ENCODE measurements at places on chromosomes 5 and 9.

DNA sequence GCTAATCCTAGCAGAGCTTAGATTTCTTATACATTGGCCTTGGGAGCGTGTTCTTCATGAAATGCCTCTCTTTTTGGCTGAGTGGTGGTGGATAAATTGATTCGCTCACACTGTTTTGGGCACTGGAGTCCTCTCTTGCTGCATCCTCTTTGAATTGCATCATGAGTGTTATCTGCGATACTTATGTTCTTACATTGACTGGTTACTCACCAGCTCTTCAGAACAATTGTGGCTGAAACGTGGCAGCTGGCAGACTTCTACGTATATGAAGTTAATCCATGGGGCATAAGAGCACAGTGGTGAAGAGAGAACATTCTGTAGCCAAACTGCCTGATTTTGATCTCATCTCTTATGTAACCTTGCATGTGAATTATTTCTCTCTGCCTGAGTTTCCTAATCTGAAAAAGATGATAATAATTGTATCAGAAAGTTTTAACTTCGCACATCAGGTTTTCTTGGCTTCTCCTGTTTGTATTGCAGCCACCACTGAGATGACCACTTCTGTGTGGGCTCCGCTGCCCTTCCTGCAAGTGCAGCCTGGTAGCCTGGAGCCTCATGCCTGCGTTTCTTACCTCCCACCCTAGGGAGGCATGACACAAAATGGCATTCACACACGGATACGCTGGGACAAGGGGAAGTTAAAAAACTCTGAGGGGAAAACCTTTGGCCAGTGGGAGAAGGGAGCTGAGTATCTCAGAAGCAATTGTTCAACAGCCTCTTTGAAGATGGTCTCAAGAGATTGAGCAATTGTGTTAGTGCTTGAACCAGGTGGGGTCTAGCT, 295.2 kb downstream of the ARHGAP26 start:
- H3K27me3 ChIP-seq: no peaks in the 10 kb centered on the region
- H3K27ac ChIP-seq: peak overlapping the region; percentile 74
- peaks cover 67% of the 10 kb centered on the region for H3K4me1 ChIP-seq
- H3K36me3 ChIP-seq: no peaks in the 10 kb centered on the region
- H3K4me3 ChIP-seq: no peak overlapping the region
- no peak for DNase-seq

DNA sequence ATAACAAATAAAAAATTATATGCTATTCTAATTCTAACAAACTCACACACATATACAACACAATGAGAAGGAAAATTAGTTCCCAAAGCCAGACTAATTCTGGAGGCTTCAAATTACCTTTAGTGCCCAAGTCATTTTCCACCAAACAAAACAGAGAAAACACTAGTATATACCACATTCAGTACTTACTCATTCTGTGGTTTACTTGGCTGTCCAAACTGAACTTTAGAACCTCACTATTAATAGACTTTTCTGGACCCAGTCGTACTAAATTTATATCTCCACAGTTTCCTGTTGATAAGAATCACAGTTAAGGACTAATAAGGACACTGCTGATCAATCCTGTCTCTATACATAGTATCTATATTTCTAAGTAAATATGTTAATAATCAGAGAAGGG, 66.4 kb downstream of the SETX start:
- DNase-seq: no peak
- no peak overlapping the region for H3K4me3 ChIP-seq
- no peak overlapping the region for H3K27ac ChIP-seq
- H3K4me1 ChIP-seq: peaks cover 2% of the 10 kb centered on the region

GRCh38 chr9:23821375-23822181, 4.5 kb downstream of the ELAVL2 start:
- peak; percentile 79 for DNase-seq
- peaks cover 68% of the 10 kb centered on the region for H3K27me3 ChIP-seq
- H3K27ac ChIP-seq: no peak overlapping the region

DNA sequence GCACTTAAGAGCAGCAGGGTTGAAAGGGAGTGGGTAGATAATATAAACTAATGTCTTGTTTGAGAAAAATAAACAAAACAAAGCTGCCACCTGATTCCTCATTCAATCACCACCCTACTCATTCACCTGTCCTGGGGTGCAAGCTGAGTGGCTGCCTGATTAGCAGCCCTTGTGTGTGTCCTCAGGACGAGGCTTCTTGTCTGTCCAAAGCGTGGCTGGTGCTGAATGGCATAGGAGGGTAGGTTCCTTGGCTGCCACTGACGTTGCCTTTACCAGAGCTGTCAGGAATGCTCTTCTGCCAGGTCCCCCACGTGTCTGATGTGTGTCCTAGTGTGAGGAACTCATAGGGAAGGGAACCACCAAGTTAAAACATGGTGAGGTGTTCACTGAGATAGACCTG, 146.6 kb upstream of the SLC24A2 start:
- no peak overlapping the region for H3K4me3 ChIP-seq
- H3K4me1 ChIP-seq: peaks cover 10% of the 10 kb centered on the region
- no peaks in the 10 kb centered on the region for H3K36me3 ChIP-seq
- no peak overlapping the region for H3K27ac ChIP-seq
- no peak for DNase-seq

- no peak overlapping the region for H3K4me3 ChIP-seq
- peak; percentile 73 for DNase-seq
- H3K4me1 ChIP-seq: no peaks in the 10 kb centered on the region
Observed at GRCh38 chr9:79471580-79472543, 99.9 kb upstream of the TLE4 start.

DNA sequence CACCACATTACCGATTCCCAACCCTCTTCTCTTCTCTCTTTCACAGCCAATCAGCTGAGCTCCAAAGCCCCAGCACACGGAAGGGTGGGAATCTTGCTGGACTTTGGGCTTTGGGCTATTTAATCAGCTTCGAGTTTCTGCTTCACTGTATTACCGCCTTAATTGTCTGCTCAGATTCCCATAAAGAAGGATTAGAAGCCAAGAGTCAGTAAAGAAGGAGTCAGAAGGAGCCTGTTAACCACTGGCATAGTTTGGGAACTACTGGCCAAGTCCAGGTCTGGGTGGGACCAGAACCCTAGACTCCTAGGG, 4.4 kb downstream of the SPRY4 start:
- peak overlapping the region; percentile 77 for H3K27ac ChIP-seq
- no peaks in the 10 kb centered on the region for H3K36me3 ChIP-seq

DNA sequence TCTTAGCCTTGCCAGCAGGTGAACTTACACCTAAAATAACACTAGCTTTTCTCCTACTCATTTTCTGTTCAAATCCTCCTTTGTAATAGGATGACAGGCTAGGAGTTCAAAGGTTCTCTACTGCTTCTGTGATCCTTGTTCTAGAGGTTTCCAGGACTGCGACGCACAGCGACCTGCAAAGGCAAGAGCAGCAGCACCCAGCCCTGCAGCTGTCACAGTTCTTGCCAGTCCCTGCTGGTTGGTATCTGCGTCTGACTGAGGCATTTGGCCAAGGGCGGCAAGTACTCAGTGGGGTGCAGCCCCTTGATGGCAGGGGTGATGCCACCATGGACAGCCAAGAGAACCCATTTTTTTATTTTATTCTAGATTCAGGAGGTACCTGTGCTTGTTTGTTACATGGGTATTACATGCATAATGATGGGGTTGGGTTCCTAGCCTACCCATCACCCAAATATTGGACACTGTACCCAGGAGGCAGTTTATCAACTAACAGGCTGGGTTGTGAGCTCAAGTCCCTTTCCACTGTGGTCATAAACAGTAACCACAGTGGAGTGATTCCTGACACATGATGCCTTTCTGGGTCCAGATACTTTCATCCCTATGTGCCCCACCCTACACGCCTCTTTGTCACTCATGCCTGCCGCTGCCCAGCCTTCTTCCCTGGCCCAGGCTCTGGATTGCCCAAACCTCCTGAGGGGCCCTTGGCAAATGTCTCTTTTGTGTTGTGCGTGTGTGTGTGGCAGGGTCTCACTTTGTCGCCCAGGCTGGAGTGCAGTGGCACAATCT, 111.0 kb downstream of the GAPVD1 start:
- no peak overlapping the region for H3K4me3 ChIP-seq
- H3K4me1 ChIP-seq: peaks cover 8% of the 10 kb centered on the region
- H3K36me3 ChIP-seq: peaks cover 4% of the 10 kb centered on the region
- H3K27me3 ChIP-seq: peaks cover 12% of the 10 kb centered on the region
- no peak overlapping the region for H3K27ac ChIP-seq

GRCh38 chr9:105281272-105281671, 36.8 kb downstream of the SLC44A1 start:
- H3K36me3 ChIP-seq: no peaks in the 10 kb centered on the region
- no peaks in the 10 kb centered on the region for H3K4me1 ChIP-seq
- DNase-seq: no peak
- H3K4me3 ChIP-seq: no peak overlapping the region
- H3K27ac ChIP-seq: no peak overlapping the region
- no peaks in the 10 kb centered on the region for H3K27me3 ChIP-seq

DNA sequence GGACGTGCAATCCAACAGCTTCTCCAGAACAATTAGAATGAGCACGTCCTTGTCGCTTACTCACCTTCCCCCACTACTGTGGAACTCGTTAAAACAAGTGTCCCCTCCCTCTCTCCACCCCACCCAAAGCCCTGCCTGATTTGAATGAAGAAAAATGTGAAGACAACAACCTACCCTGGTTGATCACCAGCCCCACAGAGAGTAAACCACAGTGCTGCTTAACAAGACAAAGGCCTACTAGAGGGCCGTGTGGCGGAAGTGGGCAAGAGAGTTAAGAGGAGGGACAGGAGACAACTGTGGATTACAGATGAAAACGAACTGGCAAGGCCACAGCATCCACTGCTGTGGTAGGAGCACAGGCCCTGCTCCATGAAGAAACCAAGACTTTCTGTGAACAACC, 51.1 kb downstream of the CDK5RAP2 start:
- peaks cover 7% of the 10 kb centered on the region for H3K4me1 ChIP-seq
- peaks cover 94% of the 10 kb centered on the region for H3K36me3 ChIP-seq
- no peaks in the 10 kb centered on the region for H3K27me3 ChIP-seq
- H3K27ac ChIP-seq: no peak overlapping the region
- H3K4me3 ChIP-seq: no peak overlapping the region

GRCh38 chr5:556909-557441, 32.7 kb upstream of the SLC9A3 start:
- peak; percentile 57 for DNase-seq
- no peaks in the 10 kb centered on the region for H3K4me1 ChIP-seq
- H3K4me3 ChIP-seq: no peak overlapping the region
- H3K36me3 ChIP-seq: no peaks in the 10 kb centered on the region
- peaks cover 7% of the 10 kb centered on the region for H3K27me3 ChIP-seq

- H3K27me3 ChIP-seq: no peaks in the 10 kb centered on the region
- DNase-seq: no peak
- no peak overlapping the region for H3K4me3 ChIP-seq
- H3K27ac ChIP-seq: no peak overlapping the region
- H3K4me1 ChIP-seq: peaks cover 10% of the 10 kb centered on the region
- H3K36me3 ChIP-seq: no peaks in the 10 kb centered on the region
Observed at GRCh38 chr5:91283899-91284298, 99.2 kb downstream of the ARRDC3 start.

DNA sequence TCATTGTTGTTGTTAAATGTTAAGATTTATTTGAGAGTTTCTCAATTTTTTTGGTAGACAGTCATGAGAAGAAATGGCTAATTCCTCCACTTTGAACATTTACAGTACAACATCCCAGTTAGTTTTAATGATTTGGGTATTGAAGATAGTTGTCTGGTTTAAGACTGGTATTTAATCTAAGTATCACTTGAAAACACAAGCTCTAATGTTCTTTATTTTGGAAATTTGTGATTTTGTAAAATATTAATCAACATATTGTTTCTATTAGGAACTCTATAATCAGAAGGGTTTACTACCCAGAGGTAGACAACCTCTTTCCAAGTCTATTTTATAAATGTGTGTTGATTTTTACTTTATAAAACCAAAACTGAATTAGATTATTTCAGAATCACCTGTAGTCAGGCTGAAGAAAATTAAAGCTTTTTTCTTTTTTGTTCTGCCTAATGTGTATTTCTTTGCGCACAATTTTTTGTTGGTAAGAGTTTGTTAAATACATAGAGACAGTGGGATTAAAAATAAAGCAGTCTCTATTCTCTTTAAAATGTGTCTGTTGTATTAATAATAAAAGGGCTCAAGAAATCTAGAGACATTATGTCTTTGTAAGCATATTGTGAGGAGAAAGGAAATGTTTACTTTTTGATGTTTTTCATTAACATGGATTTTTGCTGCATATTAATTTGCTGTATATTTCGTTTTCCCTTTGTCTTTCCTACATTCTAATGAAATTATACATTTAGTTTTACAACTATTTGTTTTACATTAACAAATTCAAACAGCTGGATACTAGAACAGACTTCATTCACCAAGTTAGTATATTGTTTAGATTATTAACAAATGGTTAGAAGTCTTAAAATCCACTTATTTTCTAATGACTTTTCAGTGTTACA, 3.9 kb upstream of the PURA start:
- H3K4me1 ChIP-seq: peaks cover 74% of the 10 kb centered on the region
- no peak overlapping the region for H3K27ac ChIP-seq
- peak; percentile 11 for DNase-seq

GRCh38 chr5:139138809-139139208, 59.4 kb downstream of the SIL1 start:
- no peaks in the 10 kb centered on the region for H3K36me3 ChIP-seq
- DNase-seq: peak; percentile 66
- H3K27ac ChIP-seq: peak overlapping the region; percentile 79
- no peak overlapping the region for H3K4me3 ChIP-seq
- peaks cover 78% of the 10 kb centered on the region for H3K4me1 ChIP-seq

GRCh38 chr5:97544678-97545077, 361.6 kb upstream of the RIOK2 start:
- no peaks in the 10 kb centered on the region for H3K4me1 ChIP-seq
- H3K4me3 ChIP-seq: no peak overlapping the region
- no peak overlapping the region for H3K27ac ChIP-seq

All from stomach (tissue), 19 donors.